IPS DF 6.9 (cell line): ENCODE measurements at places on chromosomes 7 and 10.

DNA sequence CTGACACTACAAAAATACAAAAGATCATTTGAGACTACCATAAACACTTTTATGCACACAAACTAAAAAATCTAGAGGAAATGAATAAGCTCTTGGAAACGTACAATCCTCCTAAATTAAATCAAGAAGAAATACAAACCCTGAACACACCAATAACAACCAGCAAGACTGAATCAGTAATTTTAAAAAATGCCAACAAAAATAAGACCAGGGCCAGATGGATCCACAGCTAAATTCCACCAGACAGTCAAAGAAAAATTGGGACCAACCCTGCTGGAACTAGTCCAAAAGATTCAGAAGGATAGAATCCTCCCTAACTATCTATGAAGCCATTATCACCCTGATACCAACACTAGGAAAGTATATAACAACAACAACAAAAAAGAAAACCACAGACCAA lies 277.4 kb downstream of the AGMO start:
- DNase-seq = no peak

DNA sequence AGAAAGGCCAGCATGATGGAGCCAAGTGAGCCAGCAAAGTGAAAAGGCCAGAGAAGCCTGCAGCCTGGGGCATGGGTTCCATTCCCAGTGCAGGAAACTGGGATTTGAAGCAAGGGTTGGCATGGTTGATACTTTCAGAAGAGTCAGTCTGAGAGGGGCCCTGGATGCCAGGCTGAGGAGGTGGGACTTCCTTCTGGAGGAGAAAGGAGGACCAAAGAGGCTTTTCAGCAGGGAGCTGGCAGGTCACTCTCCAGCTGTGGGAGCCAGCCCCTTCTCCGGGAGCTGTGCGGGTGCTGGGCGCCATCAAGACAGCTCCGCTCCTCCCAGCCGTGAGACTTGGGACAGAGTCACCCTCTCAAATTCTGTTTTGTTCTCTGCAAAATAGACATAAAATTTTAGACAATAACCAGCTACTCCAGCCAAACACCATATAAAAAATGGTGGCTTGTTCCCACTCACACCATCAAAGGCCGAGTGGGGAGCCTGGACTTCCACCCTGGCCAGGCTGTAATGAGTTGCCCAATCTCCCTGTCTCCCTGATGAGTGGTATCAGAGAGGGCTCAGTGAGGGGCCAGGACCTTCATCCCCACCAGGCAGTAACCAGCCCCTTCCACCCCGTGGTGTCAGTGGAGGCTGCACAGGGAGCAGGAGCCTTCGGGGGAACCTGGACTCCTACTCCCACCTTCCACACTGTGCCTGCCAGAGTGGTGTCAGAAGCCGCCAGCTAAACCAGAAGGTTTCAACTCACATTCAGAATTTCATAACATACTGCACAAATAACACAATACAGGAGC lies 133.6 kb upstream of the RET start:
- no peak for DNase-seq

DNA sequence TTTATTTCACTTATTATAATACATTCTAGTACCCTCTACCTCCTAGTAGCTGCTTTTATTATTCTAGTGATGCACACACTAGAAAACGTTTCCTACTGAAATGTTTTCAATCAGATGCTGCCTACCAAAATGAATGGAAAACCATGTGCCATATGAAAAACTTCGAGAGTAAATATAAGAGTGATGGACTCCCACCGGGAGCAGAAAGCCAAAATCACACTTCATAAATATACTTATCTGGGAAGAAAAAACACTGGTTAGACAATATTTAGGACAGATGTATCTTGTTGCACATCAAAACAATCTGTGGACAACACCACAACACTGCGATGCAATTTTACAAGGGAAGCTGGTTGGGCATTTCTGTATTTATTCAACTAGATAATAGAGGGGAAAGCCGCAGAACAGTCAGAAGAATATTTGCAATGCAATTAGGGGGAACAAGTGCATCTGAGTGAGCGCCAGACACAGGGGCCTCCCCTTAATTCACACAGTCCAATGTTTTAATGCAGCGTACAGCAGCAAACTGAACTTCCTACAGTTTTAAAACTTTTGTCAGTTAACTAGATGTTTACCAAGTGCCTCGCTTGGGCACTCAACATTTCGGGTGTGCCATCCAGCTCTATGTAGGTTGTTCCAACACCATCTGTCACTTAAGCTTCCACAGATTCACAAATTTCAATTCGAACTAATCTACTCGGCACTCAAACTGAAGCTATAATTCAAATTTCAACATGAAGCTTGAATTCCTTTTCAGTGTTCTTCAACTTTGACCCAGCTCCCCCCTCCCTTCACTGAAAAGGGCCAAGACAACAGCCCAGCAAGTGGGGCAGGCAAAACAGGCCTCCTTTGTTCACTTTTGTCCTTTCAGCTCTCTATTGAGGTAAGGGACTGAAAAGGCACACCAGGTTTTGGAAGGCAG lies 7.4 kb downstream of the NRCAM start:
- no peak for DNase-seq

GRCh38 chr10:73588656-73589055 lies 2.5 kb downstream of the USP54 start:
- DNase-seq = no peak

DNA sequence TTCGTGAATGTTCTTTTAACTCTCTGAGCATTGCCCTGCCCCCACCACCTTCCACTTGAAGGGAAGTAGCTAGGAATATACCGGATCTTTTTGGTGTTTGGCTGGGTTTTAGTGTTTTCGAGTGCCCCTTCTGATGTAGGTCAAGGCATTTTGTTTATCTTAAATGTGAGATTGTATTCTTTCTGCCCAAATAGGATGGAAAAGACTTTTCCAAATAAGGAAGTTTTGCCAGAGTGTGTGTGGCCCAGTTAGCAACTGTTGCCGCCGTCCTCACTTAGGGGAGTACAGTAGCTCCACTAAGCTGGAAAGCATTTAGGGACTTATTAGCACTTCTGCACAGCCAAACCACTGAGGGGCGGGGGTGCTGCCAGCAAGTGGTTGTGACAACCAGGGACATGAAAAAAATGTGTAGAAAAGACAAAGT lies 29.8 kb upstream of the VCL start:
- no peak for DNase-seq

GRCh38 chr10:127570036-127570435 lies 20.9 kb downstream of the NPS start:
- DNase-seq = no peak

- no peak for DNase-seq
Measured at GRCh38 chr10:17220652-17221100, 7.4 kb upstream of the VIM start.

GRCh38 chr10:24484771-24485170 lies 238.9 kb downstream of the ARHGAP21 start:
- no peak for DNase-seq

DNA sequence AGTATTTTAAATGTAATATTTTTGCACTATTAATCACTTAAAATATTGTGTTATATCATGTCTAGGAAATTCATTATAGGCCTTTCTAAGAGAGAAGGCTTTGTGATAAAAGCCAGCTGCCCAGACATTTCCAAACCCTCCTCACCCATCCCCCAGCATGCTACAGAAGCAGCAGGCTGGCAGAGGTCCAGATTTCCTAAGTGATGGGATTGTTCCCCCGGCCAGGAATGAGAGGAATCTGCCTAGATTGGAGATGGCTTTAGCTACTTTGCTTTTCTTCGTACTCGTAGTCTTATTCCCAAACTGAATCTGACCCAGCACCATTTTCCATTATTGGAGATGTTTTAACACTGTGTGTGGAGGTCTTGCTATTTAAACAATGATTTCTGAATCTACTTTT lies 29.4 kb downstream of the CDK14 start:
- no peak for DNase-seq

DNA sequence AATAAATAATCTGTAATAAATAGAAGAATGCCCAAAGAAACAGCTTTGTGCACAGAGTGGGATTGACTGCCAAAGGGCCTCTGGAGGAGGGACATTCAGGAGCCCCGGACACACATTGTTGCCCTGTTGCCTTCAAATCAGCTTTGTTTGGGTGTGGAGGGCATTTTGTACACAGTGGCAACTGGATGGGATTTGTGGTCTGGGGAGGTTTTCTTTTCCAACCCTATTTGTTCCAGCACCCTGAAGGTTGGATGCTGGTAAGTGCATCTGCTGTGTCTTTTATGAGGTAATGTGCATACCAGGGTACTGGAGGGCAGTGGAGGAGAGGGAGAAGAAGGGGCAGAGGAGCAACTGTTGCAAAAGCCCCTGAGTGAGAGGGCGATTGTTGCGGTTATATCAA lies 6.3 kb downstream of the LRMDA start:
- DNase-seq = no peak

DNA sequence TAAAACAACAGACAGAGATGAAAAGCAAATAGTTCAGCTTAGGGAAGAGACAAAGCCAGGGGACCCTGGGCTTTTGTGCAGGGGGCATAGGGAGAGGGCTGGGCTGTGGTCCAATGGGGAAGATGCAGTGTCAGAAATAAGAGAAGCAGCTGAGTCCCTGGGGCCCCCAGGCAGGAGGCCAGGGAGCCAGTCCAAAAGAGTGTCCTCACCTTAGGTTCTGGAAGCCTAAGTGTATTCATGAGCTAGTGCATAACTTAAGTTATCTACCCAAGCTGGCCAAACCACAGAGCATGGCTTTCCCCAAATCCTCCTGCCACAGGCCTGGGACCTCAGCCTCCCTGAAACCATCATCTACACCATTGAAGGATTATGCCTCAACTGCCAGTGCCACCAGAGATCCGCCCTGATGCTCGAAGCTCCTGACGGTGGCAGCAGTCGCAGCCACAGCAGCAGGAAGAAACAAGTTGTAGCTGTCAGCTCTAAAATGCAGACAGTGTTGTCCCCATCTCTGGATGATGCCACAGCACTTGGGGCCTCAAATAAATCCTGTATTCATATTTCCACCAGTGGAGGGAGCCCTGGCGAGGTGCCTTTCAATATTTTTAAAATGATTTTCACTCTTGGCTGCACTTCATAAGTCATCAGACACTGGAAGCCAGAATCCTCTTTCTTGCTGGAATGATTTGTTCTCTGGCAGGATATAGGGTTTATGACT lies 574.6 kb downstream of the GRID1 start:
- no peak for DNase-seq

- no peak for DNase-seq
Measured at GRCh38 chr7:6241607-6241973, 30.8 kb downstream of the CYTH3 start.

DNA sequence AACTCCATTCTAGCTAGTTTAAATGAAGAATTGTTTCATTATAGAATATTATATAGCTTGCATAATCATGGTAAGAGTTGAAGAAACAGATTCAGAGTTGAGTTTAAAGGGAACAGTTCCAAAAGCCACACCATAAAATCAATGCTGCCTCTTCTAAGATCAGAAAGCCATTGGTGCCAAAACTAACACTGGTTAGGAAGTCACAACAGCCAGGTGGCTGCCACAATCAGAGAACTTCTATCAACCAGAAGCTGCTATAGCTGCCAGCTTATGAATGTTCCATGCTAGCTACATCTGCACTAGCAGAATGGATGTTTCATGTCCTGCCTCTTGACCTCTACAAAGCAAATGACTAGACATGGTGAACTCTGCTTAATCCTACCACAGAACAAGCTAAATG lies 583.1 kb upstream of the LRRN3 start:
- no peak for DNase-seq

GRCh38 chr10:14456218-14456869 lies 125.6 kb upstream of the FRMD4A start:
- DNase-seq = no peak

GRCh38 chr10:130790339-130790738 lies 521.2 kb downstream of the TCERG1L start:
- no peak for DNase-seq

GRCh38 chr10:44195112-44196007 lies 189.5 kb downstream of the CXCL12 start:
- DNase-seq = no peak

DNA sequence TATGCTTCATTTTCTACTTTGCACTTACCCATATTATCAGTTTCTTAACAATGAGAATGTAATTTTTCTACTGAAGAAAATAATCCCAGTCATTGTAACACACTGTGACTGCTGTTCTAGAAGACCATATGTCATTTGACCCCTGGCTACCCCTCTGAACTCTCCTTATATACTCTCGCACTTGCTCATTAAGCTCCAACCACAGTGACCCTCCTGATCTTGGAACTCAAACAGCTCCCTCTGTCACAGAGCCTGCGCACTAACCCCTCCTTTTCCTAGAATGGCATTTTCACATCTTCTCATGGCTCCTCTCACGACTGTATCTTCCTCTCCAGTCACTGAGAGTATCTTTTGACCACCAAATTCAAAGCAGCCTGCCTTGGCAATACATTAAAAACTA lies 169.7 kb downstream of the CACNA2D1 start:
- no peak for DNase-seq

DNA sequence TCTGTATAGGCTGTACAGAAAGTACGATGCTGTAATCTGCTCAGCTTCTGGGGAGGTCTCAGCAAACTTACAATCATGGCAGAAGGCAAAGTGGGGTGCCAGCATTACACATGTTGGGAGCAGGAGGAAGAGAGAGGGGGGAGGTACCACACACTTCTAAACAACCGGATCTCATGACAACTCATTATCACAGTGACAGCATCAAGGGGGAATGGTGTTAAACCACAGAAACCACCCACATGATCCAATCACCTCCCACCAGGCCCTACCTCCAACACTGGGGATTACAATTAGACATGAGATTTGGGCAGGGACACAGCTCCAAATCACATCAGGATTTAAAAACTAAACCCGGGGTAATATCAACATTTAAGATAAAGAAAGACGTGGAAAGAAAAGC lies 468.8 kb upstream of the AUTS2 start:
- no peak for DNase-seq

- DNase-seq = no peak
Measured at GRCh38 chr10:108303149-108303548, 1138.6 kb upstream of the SORCS1 start.

DNA sequence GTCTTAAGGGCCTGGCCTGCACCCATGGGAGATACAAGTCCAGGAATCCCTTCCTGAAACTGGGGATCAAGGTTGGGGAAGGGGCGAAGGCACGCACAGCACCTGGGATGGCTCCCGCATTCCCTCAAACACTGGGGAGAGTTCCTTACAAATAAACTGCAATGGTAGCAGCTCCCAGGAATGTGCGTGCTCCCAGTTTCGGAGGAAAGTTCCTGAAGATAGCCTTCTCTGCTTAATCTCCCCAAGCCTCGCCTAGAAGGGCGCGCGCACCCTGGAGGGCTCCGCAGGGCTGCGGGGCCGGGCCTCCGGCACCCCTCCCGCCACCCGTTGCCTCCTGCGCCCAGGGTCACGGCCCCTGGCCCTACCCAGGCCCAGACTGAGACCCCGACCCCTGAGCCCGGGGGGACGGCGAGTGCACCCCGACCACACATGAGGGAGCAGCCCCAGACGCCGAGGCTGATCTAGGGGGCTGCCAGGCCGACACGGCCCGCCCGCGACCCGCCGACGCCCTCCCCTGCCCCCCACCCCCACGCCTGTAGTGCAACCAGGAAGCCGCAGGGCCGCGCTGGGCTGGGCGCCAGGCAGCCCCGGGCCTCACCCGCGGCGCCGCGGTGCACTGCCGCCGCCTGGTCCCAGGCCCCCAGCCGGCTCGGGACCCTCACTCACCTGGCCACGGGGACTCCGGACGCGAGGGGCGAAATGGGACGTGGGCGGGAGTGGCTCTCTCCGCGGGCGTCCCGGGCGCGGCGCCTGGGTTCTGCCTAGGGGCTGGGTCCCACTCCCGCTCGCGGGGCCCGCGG lies 460 bp downstream of the ANXA11 start:
- no peak for DNase-seq
